ENCODE measurements at places on chromosomes 11 and 22. TPM values are rescaled to one million over a fixed set of nuclear protein-coding genes. Genes with fewer than 3 reads are reported as not detected.

DNA sequence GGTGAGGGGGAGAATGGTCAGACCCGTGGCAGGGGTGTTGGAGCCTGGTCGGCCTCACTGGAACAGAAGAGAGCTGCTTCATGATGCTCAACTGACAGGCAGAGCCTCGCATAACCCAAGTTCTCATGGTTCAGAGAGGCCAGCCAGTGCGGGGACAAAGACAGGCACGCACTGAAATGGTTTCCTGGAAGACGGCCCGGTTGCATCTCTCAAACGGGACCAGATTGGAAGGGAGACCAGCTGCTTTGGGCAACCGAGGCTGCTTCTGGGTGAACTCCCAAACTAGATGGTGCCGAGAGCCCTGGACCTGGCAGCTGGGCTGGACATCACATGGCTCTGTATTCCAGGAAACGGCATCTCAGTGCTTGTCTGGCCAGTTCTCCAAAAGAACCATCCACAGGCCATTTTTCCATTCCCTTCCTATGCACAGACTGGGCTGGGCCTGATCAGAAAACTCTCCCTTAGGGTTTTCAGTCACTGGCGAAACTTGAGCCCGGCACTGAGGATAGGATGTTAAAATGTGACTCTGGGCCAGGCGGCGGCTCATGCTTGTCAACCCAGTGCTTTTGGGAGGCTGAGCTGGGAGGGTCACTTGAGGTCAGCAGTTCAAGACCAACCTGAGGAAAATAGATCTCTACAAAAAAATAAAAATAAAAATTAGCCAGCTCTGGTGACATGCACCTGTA lies 80.1 kb upstream of the PRODH start:
- no peaks in the 10 kb centered on the region for H3K36me3 ChIP-seq
- no peaks in the 10 kb centered on the region for H3K27me3 ChIP-seq
- H3K4me1 ChIP-seq = no peaks in the 10 kb centered on the region
- no peak overlapping the region for H3K4me3 ChIP-seq

The WNT11 gene
- 3.3 TPM for total RNA-seq

The FGF19 gene
- not detected for total RNA-seq

The C22orf42 gene
- not detected for total RNA-seq

The FRMD8 gene
- 15.7 TPM for total RNA-seq

The OR52I1 gene
- total RNA-seq = not detected

The SMC1B gene
- not detected for total RNA-seq

The PHLDA2 gene
- total RNA-seq = not detected
